Stimulated activated CD8-positive, alpha-beta memory T cell treated with anti-CD3 and anti-CD28 coated beads, Interleukin-7, amount 100 ng/mL, for 24 hours (primary cell): ENCODE measurements at places on chromosomes 2 and 18.

GRCh38 chr2:52874466-52875106 is 893.0 kb upstream of the CHAC2 start:
- no peak for DNase-seq

- no peak for DNase-seq
Measured at GRCh38 chr18:2794159-2794558, 52.6 kb upstream of the EMILIN2 start.

GRCh38 chr18:50737127-50737526 is 82.7 kb downstream of the MRO start:
- no peak for DNase-seq

- DNase-seq, result no peak
Measured at GRCh38 chr2:118123561-118124232, 35.4 kb downstream of the INSIG2 start.

GRCh38 chr2:54579061-54579681 is 123.0 kb downstream of the SPTBN1 start:
- no peak for DNase-seq

DNA sequence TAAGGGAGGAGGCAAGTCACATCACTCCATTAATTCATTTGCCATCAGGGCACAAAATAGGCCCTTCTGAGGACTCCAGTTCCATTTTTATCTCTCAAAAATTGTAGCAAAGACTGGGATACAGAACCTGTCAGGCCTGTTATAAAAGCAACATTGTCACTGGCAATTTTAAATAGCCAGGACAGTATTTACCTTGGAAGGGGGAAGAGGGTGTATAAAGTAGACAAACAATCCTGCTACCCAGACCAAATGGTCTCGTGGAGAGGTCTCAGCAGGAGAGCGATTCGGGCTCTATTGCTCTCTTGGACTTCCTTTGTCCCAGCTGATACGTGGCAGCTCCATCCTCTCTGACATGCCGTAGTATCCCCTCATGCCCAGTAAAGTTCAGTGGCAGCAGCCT is 740.3 kb upstream of the HS6ST1 start:
- no peak for DNase-seq

DNA sequence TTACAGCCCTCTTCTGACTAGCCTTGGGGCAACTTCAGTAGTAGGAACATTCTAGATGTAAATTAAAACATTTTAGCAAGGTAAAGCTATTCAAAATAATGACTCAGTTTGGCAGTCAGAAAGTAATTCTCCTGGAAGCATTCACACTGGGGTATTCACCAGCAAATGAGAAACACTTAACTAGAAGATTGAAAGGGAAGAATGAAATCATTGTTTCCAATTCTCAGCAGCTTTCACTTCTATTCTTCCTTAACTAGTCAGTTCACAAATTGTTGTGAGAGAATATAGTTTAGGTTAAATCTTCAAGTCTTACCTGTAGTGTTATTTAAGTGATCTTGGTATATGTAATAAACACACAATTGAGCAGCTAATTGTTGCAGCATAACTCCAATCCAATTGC is 1135.6 kb upstream of the FAM98A start:
- no peak for DNase-seq

- no peak for DNase-seq
Measured at GRCh38 chr2:1675633-1676032, 68.7 kb downstream of the PXDN start.

- no peak for DNase-seq
Measured at GRCh38 chr2:74026687-74027241, 42.1 kb downstream of the TET3 start.

DNA sequence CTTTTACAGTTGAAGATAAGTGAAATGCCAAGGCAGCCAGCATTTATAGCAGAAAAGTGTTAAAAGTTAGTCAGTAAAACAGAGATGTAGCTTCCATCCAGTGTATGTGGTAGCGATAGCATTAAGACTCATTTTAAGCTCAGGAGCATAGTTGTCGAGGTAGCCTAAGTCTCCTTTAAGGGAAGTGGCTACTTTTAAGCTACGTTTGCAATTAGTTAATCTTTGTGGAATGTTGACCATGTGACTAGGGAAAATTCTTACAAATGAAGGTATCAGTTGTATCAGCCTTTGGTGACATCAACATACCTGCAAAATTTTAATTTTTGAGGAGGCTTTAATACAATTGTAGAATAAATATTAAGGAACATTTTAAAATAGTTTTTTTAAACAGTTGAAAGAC is 61.9 kb downstream of the LHCGR start:
- no peak for DNase-seq

GRCh38 chr2:134452042-134452733 is 198.3 kb downstream of the MGAT5 start:
- no peak for DNase-seq

DNA sequence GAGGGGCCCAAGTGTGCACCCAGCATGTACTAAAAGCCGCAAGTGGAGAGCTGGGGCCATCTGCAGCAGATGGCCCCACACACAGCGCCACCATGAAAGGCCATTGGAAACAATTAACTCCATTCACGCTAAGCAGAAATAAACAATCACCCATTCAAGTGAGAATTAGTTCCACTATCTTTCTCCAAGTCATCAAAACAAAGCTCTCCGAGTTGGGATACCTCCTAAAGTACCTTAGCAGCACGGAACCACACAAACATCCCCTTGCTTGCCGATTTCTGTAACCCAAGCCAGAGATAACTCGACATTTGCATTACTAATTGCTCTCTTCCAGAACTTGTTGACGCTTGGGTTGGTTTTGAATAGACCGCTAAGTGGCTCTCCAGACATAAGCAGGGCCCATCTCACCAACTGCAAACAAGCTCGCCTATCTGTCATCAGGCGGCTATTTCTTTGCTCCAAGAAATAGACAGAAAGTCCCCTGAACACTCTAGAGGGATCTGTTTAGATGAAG is 840.6 kb upstream of the SALL3 start:
- DNase-seq, result no peak
